CD4-positive, alpha-beta T cell treated with Interleukin-21 for 1 hour (primary cell): ENCODE measurements at places on chromosomes 3 and 15.

DNA sequence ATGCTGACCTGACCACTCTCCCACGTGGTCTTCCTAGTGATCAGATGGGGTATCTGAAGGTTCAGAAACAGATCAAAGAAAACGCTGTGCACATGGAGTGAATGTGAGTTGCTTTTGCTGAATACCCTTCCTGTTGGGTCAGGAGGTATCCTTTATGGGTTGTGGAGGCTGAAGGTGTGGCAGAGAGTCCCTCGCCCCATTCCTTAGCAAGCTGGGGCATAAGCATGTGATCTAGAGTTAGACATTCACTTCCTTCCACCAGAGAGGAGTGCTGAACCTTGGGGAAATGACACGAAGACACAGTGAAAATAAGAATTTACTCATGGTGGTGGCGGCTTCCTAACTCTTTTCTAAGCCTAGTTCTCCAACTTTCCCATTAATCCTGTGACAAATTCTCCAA lies 27.8 kb upstream of the SPTBN5 start:
- DNase-seq, result no peak

- peak; percentile 48 for DNase-seq
Measured at GRCh38 chr3:73086071-73086494, 24.6 kb downstream of the EBLN2 start.

- DNase-seq, result peak; percentile 49
Measured at GRCh38 chr3:24237971-24238706, 256.5 kb downstream of the THRB start.

GRCh38 chr3:45980819-45981218 lies 14.8 kb downstream of the FYCO1 start:
- DNase-seq, result no peak

GRCh38 chr3:129892486-129892856 lies 1.0 kb downstream of the TMCC1 start:
- DNase-seq, result no peak

DNA sequence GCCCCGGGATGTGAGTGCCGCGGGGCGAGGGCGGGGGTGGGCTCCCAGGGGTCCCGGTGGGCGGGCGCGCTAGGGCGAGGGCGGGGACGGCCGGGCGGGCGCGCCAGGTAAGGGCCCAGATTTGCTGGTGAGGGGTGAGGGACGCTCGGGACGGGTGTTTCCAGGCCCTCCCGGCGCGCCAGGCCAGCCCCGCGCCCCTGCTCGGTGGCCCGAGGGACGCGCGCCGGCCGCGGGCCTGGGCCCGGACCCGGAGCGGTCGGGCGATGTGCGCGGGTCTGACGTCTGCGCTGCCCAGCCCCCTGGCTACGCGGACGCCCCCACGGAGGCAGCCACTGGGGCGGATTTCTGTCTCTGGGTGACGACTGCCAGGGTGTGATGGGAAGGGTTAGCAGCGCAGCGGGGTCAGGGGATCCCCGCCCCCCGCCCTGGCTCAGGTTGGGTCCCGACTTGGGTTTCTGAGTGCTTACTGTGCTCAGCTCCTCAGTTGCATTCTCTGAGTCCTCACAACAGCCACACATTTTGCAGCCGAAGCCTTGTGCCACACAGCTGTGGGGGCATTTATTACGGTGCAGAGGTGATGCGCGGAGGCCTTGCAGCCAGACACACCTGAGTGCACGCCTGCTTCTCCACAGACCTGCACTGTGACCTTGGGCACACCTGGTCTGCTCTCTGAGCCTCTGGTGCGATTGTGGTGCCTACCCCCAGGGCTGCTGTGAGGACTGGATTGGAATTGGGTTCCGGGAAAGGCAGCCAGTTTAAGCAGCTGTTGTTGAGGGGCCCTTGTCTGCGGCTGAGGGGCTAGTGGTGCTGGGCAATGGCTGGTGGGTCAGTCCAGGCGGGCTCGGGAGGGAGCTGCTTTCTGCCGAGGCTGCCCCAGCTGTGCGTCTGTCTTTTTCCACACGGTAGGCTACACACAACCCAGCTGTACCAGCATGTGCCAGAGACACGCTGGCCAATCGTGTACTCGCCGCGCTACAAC lies 523 bp downstream of the HDAC11 start:
- DNase-seq, result peak; percentile 60

GRCh38 chr3:7700977-7701376 lies 800.6 kb upstream of the LMCD1 start:
- DNase-seq, result no peak
